Activated CD4-positive, alpha-beta T cell treated with anti-CD3 and anti-CD28 coated beads for 36 hours (primary cell): ENCODE measurements at places on chromosomes 6 and 20. TPM values are rescaled to one million over a fixed set of nuclear protein-coding genes. Genes with fewer than 3 reads are reported as not detected.

GRCh38 chr6:75170691-75171560 is 34.9 kb downstream of the COL12A1 start:
- DNase-seq: no peak

DNA sequence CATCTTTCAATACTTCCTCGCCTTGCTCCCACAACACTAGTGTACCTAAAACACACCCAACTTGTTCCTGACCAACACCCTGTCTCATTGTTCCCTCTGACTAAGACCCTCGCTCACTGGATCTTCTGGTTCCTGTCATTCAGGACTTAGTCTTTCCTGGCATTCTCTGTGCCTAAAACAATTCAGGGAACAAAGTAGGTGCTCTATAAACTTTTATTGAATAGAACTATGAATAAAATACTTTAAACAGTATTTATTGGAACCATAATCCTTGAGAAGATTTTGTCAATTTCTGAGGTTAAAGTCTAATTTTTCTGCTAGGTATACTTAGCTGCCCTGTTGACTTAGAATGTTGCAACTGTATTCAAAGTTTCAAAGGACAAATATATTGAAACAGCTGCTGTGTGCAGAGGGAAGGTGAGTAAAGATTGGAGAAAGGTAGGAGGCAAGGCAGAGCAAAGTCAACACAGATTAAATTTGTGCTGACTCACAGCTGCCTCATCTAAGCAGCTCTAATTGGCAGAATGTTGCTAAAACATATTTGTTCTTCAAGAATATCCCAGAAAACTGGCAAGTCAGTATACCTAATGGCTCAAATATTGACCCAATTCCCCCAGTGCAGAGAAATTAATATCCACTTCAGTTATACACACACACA is 37.6 kb downstream of the GSTA2 start:
- DNase-seq: no peak

- no peak for DNase-seq
Measured at GRCh38 chr20:19725814-19726525, 32.1 kb upstream of the RIN2 start.

DNA sequence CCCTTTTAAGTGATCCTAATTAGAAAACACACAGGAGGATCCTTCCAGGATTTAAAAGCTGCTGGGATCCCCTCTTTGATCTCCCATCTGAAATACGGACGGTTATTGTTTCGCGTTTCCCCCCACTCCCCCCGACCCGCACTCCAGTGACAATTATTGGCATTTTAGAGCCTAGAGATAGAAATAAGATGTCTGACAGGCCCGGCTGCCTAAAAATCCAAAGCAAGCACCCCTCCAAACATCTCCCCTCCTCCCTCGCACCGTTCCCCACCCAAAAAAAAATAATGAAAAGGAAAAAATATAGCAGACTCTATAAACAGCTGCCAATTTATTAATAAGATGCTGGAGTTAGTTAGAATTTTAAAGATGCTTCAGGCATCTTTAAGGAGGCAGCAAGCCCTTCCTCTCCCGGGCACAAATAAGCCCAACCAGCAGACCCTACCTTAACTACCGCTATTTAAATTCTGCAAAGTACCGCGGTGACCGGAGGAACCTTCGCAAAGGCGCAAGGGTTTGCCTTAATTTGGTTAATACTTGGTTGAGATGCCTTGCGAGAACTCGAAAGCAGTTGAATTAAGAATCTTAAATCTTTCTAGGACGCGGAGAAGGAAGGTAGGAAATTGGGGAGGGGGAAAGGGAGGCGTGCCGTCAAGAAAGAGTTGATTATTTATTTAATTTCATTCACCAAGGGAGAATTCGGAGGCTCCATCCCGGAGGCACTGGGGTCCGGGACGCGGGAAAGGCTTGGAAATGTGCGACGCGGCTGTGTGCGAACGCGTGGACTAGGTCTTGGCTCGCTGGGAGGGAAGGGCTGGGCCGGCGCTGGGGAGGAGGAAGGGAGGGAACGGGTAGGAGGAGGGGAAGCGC is 1.5 kb upstream of the ISM1 start:
- no peak for DNase-seq

- no peak for DNase-seq
Measured at GRCh38 chr6:168367285-168367751, 47.7 kb upstream of the DACT2 start.

- DNase-seq: peak; percentile 35
Measured at GRCh38 chr6:145731447-145731846, 3.9 kb downstream of the EPM2A start.

- DNase-seq: no peak
Measured at GRCh38 chr20:43961541-43962471, 47.2 kb downstream of the TOX2 start.

DNA sequence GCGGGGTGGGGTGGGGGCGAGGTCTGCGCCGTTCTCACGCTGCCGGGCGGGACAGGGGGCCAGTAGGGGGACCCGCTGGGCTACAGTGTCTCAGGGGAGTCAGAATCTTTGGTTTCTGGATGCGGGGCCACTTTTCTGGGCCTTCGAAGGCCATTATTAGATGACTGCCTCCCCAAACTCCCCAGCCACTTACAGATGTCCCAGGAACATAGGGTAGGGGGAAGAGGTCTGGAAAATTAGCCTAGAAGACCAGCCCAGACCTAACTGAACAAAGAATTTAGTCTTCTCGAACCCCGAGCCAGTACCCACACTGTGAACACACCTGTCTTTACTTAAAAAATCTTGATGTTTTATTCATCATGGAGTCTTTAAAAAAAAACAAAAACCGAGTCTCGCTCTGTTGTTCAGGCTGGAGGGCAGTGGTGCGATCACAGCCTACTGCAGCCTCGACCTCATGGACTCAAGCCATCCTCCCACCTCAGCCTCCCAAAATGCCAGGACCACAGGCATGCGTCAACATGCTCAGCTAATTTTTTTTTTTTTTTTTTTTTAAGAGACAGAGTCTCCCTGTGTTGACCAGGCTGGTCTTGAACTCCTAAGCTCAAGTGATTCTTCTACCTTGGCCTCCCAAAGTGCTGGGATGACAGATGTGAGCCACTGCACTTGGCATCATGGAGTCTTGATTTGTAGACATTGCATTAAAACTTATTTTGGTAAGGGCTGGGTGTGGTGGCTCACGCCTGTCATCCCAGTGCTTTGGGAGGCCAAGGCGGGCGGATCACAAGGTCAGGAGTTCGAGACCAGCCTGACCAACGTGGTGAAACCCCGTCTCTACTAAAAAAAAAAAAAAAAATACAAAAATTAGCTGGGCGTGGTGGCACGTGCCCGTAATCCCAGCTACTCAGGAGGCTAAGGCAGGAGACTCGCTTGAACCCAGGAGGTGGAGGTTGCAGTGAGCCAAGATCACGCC is 3.3 kb upstream of the SLC29A1 start:
- no peak for DNase-seq

DNA sequence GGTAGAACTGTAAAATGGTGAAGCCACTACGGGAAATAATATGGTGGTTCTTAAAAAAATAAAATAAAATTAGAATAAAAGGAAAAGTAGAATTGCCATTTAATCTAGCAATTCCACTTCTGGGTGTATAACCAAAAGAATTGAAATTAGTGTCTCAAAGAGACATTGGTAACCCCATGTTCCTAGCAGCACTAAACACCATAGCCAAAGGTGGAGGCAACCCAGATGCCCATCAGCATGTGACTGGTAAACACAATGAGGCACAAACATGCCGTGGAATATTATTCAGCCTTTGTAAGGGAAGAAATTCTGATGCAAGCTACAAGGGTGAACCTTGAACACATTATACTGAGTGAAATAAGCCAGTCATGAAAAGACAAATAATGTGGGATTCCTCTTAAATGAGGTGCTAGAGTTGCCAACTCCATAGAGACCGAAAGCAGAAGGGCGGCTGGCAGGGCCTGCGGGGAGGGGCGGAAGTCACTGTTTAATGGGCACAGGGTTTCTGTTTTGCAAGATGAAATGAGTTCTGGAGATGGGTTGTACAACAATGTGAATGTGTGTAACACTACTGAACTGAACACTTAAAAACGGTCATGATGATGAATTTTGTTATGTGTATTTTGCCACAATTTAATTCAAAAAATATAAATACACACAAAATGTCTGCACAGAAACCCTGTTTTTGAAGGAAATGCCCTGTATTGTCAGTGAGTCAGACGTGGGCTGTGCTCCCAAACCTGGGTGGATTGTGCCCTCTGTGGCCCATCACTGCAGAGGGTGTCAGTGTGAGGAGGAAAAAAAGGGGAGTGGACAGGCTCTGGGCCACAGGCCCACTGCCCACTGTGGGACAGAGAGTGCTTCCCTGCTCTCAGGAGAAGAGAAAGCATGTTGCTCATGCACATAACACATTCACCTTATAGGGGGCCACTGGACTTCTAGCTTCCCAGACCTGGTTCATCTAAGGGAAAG is 49.6 kb upstream of the CD93 start:
- no peak for DNase-seq

GRCh38 chr6:146017672-146018071 is 11.2 kb upstream of the GRM1 start:
- no peak for DNase-seq

GRCh38 chr20:13554076-13554475 is 84.7 kb downstream of the TASP1 start:
- no peak for DNase-seq

GRCh38 chr6:105793130-105793529 is 293.0 kb upstream of the PRDM1 start:
- DNase-seq: no peak

- peak; percentile 17 for DNase-seq
Measured at GRCh38 chr6:30102414-30102969, 10.4 kb downstream of the TRIM31 start.

GRCh38 chr6:14147891-14148290 is 30.3 kb downstream of the CD83 start:
- no peak for DNase-seq

GRCh38 chr6:138346302-138347195 is 31.2 kb upstream of the SMIM28 start:
- no peak for DNase-seq

DNA sequence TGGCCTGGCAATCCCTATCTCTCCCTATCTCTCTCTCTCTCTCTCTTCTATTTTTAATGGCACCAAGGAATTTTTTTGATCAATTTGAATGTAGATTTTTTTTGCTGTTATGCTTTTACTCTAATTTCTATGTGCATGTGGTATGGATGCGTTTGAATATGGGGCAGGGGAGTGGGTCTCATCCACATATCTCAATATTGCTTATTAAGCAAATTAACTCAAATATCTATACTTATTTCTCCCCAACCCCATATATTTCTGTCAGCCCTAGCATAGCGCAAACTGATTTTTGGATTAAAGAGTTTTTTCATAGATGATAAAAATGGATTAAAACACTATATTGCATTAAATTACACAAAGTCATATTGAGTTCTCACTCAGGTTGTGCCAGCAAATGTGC is 210.2 kb downstream of the KHDRBS2 start:
- no peak for DNase-seq

DNA sequence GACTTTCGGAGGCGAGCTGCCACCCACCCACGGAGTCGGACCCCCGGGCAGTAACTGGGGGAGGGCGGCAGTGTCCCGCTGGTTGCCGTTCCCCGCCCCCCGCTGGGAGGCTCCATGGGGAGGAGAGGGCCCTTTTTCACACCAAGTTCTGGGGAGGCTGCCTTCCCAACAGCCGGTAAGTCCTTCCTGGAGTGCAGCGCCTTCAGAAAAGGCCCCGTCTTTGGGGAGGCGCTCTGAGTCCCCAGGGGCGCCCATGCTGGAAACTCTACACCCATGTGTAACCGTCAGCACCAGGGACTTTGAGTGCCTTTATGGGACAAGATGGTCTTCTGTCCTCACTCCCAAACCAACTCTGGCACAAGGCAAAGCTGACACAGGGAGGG is 430 bp upstream of the SOX18 start:
- DNase-seq: no peak

GRCh38 chr20:56829788-56830385 is 200.8 kb downstream of the TFAP2C start:
- no peak for DNase-seq

- DNase-seq: no peak
Measured at GRCh38 chr6:16623731-16624130, 137.5 kb downstream of the ATXN1 start.

Gene VSTM2L
- not detected for total RNA-seq

Gene MED20
- total RNA-seq: 21.6 TPM

Gene CDH22
- total RNA-seq: not detected

Gene EDN3
- 0.11 TPM for total RNA-seq

Gene FERMT1
- 0.27 TPM for total RNA-seq
